Activated CD4-positive, alpha-beta T cell treated with anti-CD3 and anti-CD28 coated beads, Interleukin-2, amount 50 U/mL, for 48 hours (primary cell): ENCODE measurements at places on chromosomes 7 and 10.

GRCh38 chr10:86971232-86971991 is 3.1 kb downstream of the ADIRF start:
- DNase-seq: peak; percentile 80

DNA sequence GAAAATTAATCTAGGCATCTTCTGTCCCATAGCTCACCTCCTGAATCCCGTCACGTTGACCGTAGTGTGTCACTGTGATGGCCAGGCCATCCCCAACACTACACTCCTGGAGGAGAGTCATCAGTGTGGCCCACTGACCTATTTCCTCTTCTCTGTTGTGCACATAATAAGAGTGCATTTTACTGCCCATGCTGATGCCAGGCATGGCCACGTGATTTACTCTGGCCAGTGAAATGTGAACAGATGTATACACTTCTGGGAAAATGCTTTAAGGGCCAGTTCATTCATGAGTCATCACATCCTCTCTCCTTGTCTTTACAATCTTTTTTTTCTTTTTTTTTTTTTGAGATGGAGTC is 101.9 kb upstream of the PIP4K2A start:
- no peak for DNase-seq

- DNase-seq: no peak
Observed at GRCh38 chr10:86359111-86359510, 7.5 kb downstream of the GRID1 start.

- DNase-seq: no peak
Observed at GRCh38 chr10:76285012-76285411, 853.6 kb downstream of the LRMDA start.

GRCh38 chr10:29895456-29895855 is 163.9 kb downstream of the JCAD start:
- DNase-seq: no peak
